ENCODE measurements at places on chromosomes 3 and 15.

DNA sequence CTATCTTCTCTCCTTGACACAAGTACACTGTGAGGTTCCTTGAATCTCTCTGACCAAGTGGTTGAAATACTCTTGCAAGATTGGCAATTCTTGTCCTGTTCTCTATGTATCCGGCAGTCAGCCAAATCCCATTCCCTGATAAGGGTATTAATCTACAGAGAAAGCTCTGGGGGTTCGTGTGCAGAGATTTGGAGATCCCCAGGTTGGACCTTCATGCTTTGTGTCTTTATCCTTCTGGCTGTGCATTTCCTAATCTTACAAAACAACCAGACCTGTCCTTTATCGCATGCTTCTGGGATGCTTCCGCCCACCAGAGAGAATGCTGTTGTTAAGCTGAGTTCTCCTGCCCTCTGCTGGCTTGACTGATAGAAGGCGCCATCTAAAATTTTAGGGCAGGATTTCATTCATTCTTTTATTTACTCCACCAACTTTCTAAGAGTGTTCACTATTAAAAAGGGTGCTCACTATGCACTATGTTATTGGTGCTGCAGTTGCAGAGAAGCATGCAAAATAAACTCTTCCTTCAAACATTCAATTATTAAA, 8.6 kb upstream of the SST start:
- DNase-seq = peak; percentile 68

DNA sequence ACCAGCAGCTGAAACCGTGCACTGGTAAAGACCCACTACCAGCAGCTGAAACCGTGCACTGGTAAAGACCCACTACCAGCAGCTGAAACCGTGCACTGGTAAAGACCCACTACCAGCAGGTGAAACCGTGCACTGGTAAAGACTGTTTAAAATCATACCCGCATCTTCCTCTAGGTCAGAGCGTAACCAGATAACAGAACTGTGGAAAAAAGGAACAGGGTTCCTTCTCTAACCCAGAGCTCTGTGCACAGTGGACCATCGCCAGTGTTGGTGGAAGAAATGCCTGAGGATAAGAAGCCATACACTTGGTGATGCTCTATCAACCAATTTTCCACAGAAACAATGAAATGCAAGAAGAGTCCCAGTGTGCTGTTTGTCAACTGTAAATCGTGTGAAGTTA, 243.4 kb downstream of the NTRK3 start:
- no peak for DNase-seq

DNA sequence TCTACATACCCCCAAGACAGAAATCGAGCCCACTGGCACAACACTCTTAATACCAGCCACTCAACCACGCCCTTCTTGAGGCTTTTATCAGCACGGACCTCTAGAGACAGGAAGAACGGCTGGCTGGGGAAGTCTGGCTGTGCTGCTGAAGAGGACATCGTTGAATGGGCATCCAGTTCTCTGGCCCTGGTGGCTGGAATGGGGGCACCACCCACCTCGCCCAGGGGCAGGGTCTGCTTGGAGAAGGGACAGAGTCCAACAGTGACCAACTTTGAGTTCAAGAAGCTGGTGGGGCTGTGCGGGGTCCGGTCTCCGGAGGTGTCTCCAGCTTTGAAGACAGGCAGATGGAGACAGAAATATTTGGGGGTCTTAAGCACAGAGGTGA, 77.5 kb downstream of the ATP10A start:
- no peak for DNase-seq

- no peak for DNase-seq
These were observed 23.6 kb downstream of the UBE2E1 start for GRCh38 chr3:23829242-23829934.

GRCh38 chr3:184586851-184587250, 25.3 kb downstream of the EPHB3 start:
- DNase-seq = no peak

DNA sequence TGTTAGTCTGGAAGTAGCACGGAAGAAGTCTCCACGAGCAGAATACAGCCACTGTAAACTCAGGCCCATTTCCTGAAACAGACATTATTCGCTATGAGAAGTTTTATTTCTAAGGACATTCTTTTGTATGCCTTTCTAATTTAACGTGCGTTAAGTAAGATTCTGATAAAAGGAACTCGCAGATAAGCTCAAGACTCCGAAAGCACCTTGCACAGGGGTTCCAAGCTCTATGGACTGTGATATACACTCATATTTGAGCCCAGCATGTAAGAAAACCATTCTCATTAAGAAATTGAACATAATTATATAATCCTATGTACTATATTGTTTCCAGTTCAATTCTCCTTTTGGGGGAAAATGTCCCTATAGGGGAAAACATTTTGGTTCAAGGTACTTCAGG, 28.4 kb downstream of the TFRC start:
- DNase-seq = no peak

DNA sequence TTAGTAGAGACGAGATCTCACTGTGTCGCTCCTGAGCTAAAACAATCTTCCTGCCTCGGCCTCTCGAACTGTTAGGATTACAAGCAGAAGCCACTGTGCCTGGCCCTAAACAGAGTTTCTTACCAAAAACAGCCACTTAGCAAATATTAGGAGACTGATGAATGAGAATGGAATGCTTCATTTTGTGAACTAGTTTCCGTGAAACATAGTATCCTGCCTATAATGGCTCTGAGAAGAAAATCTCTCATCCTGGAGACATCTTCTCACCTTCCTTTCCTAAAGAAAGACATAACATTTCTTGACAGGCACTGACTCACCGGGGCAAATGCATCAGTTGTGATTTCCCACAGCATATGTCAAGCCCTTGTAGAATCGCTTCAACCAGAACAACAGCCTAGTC, 44.9 kb downstream of the GJD2 start:
- DNase-seq = no peak

GRCh38 chr3:133317866-133318265, 82.0 kb upstream of the BFSP2 start:
- no peak for DNase-seq

- DNase-seq = no peak
These were observed 90.6 kb upstream of the MYZAP start for GRCh38 chr15:57500979-57501576.

DNA sequence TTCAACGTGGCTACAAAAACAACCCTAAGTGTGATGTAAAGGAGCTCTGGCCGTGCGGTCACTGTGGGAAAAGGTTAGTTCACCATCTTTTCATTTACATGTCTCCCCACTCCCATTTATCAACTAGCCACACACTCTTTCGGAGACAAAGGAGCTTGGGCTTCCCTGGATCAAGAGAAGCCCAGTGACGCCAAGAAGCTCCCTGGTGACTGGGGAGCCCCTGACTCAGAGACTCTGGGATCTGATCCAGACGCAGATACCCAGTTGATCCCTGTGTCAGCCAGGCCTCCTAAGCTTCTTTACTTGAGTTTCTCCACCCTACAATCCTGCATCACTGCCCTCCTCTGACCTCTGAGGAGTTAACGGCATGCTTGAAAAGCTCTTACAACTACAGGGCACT, 43.9 kb downstream of the HEG1 start:
- DNase-seq = no peak

Data from Ammon's horn (tissue), 1 donor.